ENCODE measurements at places on chromosomes 2 and 18.

DNA sequence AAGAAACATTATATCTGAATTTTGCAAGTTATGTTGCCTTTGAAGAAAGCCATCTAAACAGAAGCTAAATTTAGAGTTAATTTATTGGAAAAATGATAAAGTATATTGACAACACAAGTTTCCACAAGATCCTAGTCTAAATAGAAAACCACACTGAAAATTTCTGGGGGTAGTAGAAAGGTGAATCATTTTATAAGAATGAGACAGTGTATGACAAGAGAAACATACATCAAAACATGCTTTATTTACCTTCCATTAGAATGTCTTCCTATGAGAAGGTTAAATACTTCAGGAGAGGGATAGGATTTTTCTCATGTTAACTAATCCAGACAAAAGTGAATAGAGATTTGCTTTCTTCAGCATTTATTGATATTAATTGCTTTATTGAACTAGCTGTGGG is 1389.8 kb upstream of the ZEB2 start:
- no peak for DNase-seq

GRCh38 chr2:232633413-232634205 is at the start of gene EFHD1:
Gene EFHD1, plus strand, starts transcription at chr2:232633604. Its CDS starts 101 bp downstream, at chr2:232633705.
- DNase-seq = no peak

DNA sequence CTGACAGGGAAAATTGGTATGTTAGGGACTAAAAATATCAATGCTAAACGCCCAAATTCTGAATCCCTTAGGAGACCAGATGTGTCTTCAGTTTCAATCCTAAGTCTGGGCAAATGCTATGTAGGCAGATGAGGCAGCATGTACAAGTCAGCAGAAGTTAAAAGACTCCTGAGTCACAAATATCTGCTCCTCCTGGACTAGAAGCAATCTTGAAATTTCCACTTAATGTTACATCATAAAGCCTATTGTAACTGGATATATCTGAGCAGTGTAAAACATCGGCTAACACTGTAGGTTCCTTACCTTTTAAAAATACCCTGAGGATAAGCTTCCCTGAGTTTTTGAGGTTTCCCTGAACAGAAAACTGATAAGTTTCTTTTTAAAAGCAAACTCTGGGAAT is 1087.6 kb upstream of the PIK3C3 start:
- DNase-seq = no peak

- no peak for DNase-seq
Measured at GRCh38 chr2:98664323-98664722, 55.9 kb downstream of the UNC50 start.

DNA sequence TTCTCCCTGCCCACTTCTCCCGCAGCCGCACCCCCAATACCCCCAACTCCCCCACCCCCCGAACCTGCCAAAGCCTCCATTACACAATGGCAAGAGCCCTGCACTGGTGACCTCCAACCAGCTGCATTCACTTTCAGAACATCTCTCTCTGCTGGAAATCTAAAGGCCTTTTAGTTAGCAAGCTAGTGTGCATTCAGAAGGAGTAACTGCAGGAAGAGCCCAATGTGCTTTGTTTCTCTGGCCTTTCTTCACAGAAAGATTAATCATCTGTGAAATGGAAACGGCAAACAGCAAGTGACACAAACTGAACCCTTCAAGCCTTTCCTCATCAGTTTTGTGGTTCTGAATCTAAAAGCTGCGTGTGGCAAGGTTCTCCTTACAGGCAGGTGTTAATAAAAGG is 124.2 kb downstream of the OLA1 start:
- DNase-seq = no peak

DNA sequence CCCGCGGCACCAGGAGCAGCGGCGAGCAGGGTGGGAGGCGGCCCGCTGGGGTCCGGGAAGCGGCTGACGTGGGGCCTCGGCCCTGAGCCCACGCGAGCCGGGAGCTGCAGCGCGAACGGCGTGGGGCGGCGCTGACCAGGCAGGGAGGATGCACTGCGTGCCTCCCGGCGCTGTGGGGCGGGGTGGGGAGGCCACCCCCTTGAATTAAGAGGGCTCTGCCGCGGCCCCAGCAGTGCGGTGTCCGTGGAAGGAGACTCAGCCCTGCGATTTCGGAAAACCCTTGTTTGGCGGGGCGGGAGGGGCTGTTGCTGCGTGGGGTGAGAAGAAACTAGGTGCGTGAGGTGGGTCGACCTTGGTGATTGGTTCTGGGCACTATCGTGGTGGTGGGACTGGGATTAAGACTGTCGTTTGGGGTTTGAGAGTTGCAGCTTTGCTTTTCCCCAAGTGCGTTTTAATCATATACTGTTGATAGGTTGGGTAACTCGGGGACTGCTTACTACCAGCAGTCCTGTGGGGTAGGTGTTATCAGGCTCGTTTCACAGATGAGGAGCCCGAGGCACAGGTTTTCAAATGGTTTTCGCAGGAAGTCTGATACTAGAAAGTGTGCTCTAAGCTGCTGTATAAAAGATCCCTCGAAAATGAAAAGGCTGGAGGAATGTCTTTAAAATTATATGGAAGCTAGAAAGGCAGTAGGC is 722 bp downstream of the ACSL3 start:
- DNase-seq = no peak

GRCh38 chr2:45894211-45894610 is 242.7 kb downstream of the PRKCE start:
- DNase-seq = no peak

- DNase-seq = no peak
Measured at GRCh38 chr2:66387016-66387753, 47.7 kb upstream of the MEIS1 start.

DNA sequence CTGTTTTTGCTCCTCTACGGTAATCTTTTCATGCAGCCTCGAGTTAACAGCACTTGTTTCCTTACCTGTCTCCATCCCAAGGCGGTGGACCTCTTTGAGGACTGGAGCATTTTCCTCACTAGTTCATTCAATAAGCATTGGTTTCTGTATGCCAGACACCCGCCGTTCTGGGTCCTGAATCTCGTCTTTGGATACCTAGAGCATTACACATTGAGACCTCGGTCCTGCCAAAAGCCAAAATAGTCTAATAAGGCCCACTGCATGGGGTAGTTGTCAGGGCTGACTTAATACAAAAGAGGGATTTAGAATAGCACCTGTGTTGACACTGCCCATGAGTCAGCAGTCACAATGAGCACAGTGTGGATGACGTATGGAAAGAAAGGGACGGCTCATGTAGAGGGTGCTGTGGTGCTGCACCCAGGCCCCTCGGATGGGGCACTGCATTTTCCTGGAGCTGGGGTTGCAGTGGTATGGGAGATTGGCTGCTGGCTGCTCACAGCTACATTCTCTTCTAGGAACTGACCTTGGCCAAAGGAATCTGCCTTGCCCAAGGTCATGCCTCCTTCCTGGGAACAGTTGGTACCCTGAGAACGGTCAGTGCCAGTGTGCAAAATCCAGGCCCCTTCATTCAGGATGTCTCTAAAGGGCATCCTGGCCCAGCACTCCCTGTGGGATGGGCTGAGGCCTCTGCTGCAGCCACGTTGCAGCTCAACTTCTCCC is 126.9 kb upstream of the NCK2 start:
- no peak for DNase-seq

GRCh38 chr2:26317377-26318105 is 28.4 kb upstream of the SELENOI start:
- DNase-seq = no peak

- DNase-seq = no peak
Measured at GRCh38 chr2:183606022-183606717, 481.9 kb downstream of the NUP35 start.

- DNase-seq = no peak
Measured at GRCh38 chr2:220335591-220335915, 708.1 kb downstream of the SLC4A3 start.

DNA sequence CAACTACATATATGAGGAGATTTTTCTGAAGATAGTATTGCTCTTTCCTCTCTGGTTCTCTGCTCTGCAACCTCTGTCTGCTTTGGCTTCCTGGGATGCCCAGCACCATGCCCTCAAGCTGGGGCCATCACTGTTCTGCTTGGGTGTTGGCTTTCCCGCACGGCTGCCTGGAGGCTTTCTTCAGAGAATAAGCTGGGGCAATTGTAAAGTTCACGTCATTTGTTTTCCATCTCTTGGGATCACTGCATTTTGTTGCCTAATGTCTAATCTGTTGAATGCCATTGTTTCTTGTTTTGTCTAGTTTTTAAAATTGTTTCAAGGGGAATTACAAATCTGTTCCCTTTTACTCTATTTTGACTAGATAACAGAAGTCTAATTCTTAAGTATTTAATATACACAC is 437.3 kb upstream of the NRP2 start:
- no peak for DNase-seq
